ENCODE measurements at places on chromosomes 12 and 14.

DNA sequence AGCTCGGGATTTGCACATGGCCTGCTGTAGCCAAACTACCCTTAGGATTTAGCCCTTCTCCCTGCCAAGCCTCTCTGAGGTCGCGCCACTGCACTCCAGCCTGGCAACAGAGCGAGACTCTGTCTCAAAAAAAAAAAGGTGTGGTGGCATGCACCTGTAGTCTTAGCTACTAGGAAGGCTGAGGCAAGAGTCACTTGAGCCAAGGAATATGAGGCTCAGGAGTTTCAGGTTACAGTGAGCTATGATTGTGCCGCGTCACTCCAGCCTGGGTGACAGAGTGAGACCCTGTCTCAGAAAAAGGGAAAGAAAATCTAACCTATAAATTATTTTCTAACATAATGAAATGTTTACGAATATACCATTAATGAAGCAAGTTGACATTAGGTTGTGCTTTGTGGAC, 29.7 kb downstream of the ESRRB start:
- no peak for DNase-seq

DNA sequence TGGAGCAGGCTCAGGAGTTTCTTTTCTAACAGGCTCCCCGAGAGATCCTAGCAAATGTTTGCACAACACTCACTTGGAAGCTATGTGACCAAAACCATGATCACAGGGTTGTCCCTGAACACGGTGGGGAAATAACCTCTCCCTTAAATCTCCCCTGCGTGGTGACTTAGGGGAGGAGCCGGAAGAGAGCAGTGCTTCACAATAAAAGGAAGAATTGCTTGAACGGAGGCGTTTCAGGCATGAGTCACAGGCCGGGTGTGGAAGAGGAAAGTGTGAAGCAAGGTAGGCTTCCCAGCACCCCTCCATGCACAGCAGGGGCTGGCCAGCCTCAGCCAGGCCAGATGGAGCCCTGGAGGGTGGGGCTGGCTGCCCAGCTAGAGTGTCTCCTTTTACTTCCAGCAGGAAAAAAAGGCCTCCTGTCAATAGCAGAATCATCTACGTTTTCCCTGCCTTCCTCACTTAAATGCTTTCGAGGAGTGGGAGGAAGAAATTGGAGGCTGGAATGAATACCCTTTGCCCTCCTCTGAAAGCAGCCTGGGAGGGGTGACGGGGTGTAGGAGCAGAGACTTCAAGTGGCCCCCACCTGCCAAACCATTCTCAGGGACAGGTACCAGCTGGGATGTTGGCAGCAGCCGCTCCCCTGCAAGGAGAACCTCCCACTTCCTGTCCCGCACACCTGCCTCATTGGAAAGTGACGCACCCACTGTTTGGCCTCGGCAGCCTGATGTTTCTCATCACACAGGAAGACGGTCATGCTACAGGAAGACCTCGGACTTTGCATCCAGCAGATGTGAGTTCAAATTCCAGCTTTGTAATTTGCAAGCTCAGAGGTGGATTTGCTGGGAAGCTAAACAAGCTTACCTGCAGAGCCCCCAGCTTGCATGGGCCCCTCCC, 30.1 kb upstream of the PPP2R5C start:
- DNase-seq: peak; percentile 78

- DNase-seq: no peak
Measured at GRCh38 chr14:85003805-85004204, 526.1 kb upstream of the FLRT2 start.

DNA sequence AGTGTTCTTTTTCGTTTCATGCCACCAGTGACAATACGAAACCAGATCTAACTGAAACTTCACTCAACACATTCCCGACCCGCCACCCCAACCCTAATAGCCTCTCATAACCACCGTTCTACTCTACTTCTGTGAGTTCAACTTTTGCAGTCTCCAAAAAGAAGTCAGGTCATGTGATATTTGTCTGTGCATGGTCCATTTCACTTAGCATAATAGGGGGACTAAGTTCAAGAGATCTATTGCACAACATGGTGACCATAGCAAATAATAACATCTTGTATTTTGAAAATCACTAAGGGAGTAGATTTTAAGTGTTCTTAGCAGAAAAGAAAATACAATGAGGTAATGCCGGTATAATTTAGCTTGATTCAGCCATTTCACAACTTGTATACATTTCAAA, 376.4 kb downstream of the DIO2 start:
- DNase-seq: no peak

- DNase-seq: no peak
Measured at GRCh38 chr12:74539765-74540526, 2.3 kb downstream of the ATXN7L3B start.

- DNase-seq: no peak
Measured at GRCh38 chr12:130858084-130858483, 13.8 kb upstream of the RAN start.

GRCh38 chr12:111126331-111126730, 206.0 kb upstream of the MYL2 start:
- no peak for DNase-seq

GRCh38 chr12:80813820-80814219, 97.1 kb downstream of the MYF5 start:
- DNase-seq: no peak

DNA sequence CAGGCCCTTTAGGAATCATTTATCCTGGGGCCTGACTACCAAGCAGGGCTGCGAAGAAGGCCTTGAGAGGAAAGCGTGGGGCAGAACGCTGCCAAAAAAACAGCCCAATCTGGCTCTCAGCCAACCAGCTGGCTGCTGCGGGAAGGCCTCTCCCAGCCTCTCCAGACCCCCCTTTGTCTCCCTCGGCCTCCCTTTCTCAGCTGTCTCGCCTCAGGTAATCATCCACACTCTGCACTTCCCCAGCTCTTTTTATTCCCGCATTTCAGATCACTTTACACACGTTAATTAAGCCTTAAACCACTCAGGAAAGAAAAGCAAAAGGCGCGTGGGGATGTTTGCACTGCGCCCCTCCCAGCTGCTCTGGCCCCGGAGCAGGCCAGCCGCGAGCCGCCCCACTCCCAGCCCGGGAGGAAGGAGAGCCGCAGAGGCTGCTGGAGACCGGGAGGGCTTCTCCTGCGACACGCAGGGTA, 208.2 kb upstream of the FOXN3 start:
- DNase-seq: no peak

GRCh38 chr14:100838493-100839314, 12.8 kb downstream of the MEG3 start:
- DNase-seq: no peak

GRCh38 chr12:113479590-113480335, 8.1 kb upstream of the LHX5 start:
- peak; percentile 37 for DNase-seq

GRCh38 chr12:103301642-103302591, 193.9 kb downstream of the C12orf42 start:
- no peak for DNase-seq

GRCh38 chr12:29256598-29256997, 107.5 kb downstream of the FAR2 start:
- DNase-seq: no peak

DNA sequence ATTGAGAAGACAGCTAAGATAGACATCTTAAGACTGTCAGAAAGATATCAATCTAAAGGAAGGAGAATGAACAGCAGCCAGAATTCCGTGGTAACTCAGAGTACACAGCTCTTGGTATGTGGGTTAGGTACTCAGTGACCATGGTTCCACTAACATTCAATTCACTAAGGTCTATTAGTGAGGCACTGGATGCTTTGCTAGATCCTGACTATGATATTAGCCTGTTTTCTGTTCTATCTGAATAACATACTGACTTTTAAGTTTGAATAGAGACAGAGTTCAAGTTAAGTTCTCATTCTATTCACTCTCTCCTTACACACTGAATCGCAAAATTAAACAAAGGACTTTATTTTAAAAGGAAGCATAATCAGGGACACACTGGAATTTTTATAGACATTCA, 106.4 kb downstream of the PRKD1 start:
- no peak for DNase-seq

GRCh38 chr14:102164241-102164641, 24.5 kb downstream of the WDR20 start:
- no peak for DNase-seq

- DNase-seq: no peak
Measured at GRCh38 chr12:93603762-93604161, 31.3 kb downstream of the SOCS2 start.
